Anterior cingulate cortex (tissue), 58 donors: ENCODE measurements at places on chromosomes 3 and 15.

DNA sequence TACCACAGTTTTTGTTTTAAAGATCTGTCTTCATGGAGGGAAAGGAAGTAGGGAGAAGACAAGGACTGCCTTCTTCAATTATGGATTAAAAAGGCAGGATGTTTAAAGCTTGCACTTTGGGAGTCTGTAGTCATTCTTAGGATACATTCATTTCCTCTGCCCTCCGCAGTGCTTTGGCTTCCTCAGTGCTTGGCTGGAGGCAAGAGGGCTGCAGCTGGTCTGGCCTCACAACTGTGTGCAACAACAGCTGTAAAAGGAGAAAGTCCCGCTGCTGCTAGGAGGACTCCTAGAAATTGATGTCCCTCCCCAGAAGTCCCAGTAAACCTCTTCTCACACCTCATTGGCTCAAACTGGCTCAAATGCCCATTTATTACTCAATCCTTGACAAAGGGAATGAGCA lies 54.4 kb upstream of the PPP2R3A start:
- no peak for DNase-seq

DNA sequence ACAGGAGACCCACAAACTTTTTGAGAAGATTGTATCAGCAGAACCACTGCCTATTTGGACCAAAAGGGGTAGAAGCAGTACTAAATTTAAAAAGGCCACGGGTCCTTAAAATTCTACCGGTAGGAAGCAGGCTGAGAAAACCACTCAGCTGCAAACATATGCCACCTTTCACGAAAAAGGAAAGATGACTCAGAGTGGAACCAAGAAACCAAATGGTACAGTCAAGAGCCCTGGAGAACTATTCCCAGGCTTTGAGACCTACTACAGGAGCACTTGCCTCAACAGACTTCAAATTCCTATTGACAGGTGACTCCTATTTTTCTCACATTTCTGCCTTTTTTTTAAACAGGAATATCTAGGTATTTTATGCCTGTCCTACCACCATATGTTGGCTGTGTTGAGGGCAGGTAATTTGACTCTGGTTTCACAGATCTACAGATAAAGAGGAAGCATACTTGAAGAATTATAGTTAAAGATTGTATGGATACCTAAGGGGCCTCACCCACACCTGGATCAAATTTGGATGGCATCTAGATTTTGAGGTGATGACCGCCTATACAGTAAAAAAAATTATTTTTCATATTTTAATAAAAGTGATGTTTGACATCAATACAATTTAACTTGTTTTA lies 10.1 kb downstream of the GOLIM4 start:
- DNase-seq: no peak

DNA sequence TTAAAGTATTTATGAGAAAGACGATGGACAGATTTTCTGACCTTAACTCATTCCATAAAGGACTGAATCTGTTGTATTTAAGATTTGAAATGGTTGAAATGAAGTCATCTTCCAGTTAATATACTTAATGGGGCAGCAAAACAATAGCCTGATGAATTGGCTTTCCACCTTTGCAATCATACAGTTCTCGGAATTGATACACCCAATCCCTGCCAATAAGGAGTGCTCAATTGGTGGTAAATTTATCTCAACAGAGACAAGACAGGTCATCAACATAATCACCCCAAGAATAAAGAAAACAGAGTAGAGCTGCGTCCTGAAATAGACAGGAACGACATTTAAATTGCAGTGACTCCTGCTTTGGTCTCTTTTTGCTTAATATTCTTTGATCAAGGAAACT lies 11.2 kb downstream of the ANXA2 start:
- DNase-seq: no peak

GRCh38 chr3:178146406-178146831 lies 389.8 kb upstream of the KCNMB2 start:
- no peak for DNase-seq

- DNase-seq: no peak
Observed at GRCh38 chr3:64921281-64922065, 233.7 kb upstream of the ADAMTS9 start.
